ENCODE measurements at places on chromosomes 16 and 17.

- no peak for DNase-seq
Measured at GRCh38 chr16:53984936-53985335, 281.0 kb downstream of the FTO start.

DNA sequence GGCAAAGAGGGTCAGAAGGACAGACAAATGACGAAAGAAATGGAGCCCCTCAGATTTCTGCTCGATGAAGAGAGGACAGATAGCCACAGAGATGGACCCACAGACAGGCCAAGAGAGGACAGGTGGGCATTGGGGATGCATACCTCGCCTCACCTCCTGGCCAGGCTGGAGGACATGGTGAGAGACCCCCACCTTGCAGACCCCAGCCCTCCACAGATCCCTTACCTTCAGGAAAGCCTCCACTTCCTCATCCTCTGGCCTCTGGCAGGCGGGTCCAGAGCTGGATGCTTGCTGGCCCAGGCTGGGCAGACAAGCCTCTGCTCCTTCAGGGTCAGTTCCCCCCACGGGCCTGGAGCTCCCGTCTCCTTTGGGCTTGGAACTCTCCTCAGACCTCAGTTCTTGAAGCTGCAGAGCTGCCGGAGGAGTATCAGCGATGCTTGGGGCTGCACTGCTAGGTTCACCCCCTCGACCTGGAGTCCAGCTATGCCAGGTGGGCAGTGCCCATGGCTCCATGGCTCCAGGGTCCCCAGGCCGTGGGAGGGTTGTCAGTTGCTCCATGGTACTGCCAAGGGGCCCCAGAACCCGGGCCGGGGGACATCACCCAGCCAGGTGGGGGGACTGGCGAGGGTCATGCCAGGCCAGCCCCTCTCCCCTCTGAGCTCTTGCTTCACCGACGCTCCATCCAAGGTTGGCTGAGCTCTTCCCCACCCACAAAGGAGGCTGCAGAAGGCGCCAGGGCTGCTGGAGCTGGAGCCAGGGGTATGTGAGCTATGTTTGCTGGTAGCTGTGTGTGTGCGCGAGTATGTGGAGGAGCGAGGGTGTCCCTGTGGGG, 1.0 kb downstream of the TSPOAP1 start:
- no peak for DNase-seq

- DNase-seq = no peak
Measured at GRCh38 chr17:17437461-17437860, 39.3 kb upstream of the MED9 start.

- DNase-seq = no peak
Measured at GRCh38 chr17:45380046-45380765, 52.5 kb downstream of the ARHGAP27 start.

DNA sequence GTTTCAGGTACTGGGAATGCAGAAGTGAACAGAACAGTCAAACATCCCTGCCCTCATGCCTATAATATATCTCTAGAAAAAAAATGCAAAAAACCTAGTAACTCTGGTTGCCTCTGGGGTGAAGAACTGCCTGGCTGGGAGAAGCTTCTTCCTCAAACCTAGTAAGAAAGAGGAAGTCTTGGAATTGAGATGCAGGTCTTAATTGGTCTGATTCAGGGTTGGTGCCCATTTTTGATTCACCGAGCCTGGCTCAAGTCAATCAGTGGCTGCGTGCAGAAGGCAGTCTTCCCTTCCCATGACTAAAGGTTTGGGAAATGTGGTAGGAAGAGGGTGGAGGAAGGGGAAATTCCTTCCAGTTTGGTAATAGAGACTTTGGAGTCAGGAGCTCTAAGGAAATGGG, 22.4 kb downstream of the CDRT15 start:
- no peak for DNase-seq

GRCh38 chr16:69318177-69318910, 7.2 kb downstream of the VPS4A start:
- no peak for DNase-seq

GRCh38 chr16:85395207-85395912, 217.8 kb upstream of the GSE1 start:
- peak; percentile 79 for DNase-seq

All from GM20000 (cell line).